ENCODE measurements at places on chromosomes 4 and X. TPM values are rescaled to one million over a fixed set of nuclear protein-coding genes. Genes with fewer than 3 reads are reported as not detected.

SMAD1 gene
- 63.7 TPM for total RNA-seq

PPARGC1A gene
- 0.34 TPM for total RNA-seq

BEX4 gene
- 31.6 TPM for total RNA-seq

SFRP2 gene
- not detected for total RNA-seq

TCEAL7 gene
- 0.11 TPM for total RNA-seq

PAK3 gene
- 1.7 TPM for total RNA-seq

CENPVL1 gene
- total RNA-seq: not detected

BMP3 gene
- total RNA-seq: under 0.01 TPM

PHF8 gene
- total RNA-seq: 16.2 TPM

CORIN gene
- total RNA-seq: under 0.01 TPM

TRAPPC2 gene
- total RNA-seq: 12.2 TPM

HTRA3 gene
- 2.2 TPM for total RNA-seq

ZFP92 gene
- 0.26 TPM for total RNA-seq

ATP6AP2 gene
- 106 TPM for total RNA-seq

ARMCX2 gene
- total RNA-seq: 78.0 TPM

MSX1 gene
- total RNA-seq: 0.87 TPM

RAB28 gene
- total RNA-seq: 12.1 TPM

CXCL10 gene
- not detected for total RNA-seq

SLITRK2 gene
- under 0.01 TPM for total RNA-seq

RPS6KA6 gene
- 0.54 TPM for total RNA-seq

KLKB1 gene
- 0.98 TPM for total RNA-seq

ADGRG2 gene
- total RNA-seq: under 0.01 TPM

P2RY10 gene
- not detected for total RNA-seq

MAGEA1 gene
- not detected for total RNA-seq

MAD2L1 gene
- 6.0 TPM for total RNA-seq

IL2 gene
- not detected for total RNA-seq

CLDN22 gene
- total RNA-seq: not detected

MAGEB2 gene
- total RNA-seq: not detected

PLS3 gene
- 320 TPM for total RNA-seq

ASB12 gene
- not detected for total RNA-seq

ABLIM2 gene
- total RNA-seq: 1.5 TPM

RHOXF1 gene
- total RNA-seq: not detected

SH3RF1 gene
- total RNA-seq: 7.0 TPM

CITED1 gene
- 0.17 TPM for total RNA-seq

LINC00632 gene
- total RNA-seq: 0.09 TPM

FATE1 gene
- not detected for total RNA-seq

TRIM61 gene
- total RNA-seq: not detected

RIBC1 gene
- 0.11 TPM for total RNA-seq

TSPAN6 gene
- total RNA-seq: 127 TPM

CLNK gene
- not detected for total RNA-seq

NXF2B gene
- total RNA-seq: not detected

FAM193A gene
- total RNA-seq: 6.0 TPM

HDAC6 gene
- total RNA-seq: 21.7 TPM

CXorf49 gene
- not detected for total RNA-seq

All from dermis lymphatic vessel endothelial cell (primary cell).